Caco-2 (cell line): ENCODE measurements at places on chromosomes 12 and 14. TPM values are rescaled to one million over a fixed set of nuclear protein-coding genes. Genes with fewer than 3 reads are reported as not detected.

The SAMD15 gene
- 0.82 and 1.5 TPM in 2 replicates for total RNA-seq

The RHOJ gene
- total RNA-seq, result not detected in 2 replicates

DNA sequence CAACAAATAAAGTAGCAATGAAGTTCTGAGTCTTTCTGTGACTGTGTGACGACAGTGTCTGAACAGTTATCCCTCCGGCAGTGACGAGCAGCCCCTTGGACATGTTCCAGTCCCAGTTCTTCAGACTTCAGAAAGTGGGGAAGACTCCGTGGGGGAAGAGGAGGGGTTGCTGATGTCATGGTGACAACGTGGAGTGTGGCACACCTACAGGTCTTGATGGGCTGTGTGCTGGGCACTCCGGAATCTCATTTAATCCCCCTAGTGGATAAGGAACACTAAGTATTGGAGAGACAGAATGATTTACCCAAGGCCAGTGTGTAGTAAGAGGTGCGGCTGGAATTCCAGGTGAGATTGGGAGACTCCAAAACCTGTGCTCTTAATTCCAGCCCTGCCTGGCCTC, 280.2 kb downstream of the CACNA1C start:
- no peak overlapping the region for H3K27ac ChIP-seq
- DNase-seq, result no peak
- H3K36me3 ChIP-seq, result no peaks in the 10 kb centered on the region
- H3K4me3 ChIP-seq, result no peak overlapping the region

DNA sequence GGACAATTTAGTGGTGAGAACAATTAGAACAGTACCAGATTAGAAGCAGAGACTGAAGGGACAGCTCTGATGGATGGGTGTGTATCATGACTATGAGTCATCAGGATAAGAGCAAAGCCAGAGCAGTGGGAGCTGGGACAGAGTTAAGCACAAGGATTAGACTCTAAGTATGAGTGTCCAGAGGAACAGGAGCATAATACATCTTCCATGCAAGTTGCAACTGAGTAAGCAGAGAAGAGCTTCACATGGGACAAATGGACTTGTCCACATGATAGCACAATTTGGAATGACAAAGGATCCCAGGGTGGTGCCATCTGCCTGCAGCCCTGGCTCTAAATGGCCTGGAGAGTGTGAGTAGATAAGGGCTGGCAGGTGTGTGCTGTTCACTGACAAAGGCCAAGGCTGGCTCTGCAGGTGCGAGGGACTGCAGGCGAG, 226.4 kb upstream of the CAND1 start:
- no peaks in the 10 kb centered on the region for H3K27me3 ChIP-seq
- DNase-seq, result no peak
- no peak overlapping the region for H3K27ac ChIP-seq
- no peaks in the 10 kb centered on the region for H3K4me1 ChIP-seq
- no peak overlapping the region for H3K4me3 ChIP-seq
- no peaks in the 10 kb centered on the region for H3K36me3 ChIP-seq

GRCh38 chr12:95528431-95528830, 22.8 kb downstream of the USP44 start:
- no peak for DNase-seq
- peaks cover 12% of the 10 kb centered on the region for H3K4me1 ChIP-seq
- no peaks in the 10 kb centered on the region for H3K27me3 ChIP-seq
